Left lobe of liver (tissue), 2 donors: ENCODE measurements at places on chromosomes 7 and 10. TPM values are rescaled to one million over a fixed set of nuclear protein-coding genes. Genes with fewer than 3 reads are reported as not detected.
A peak's percentile ranks its signal among the peaks of the same experiment; 100 is the strongest.

DNA sequence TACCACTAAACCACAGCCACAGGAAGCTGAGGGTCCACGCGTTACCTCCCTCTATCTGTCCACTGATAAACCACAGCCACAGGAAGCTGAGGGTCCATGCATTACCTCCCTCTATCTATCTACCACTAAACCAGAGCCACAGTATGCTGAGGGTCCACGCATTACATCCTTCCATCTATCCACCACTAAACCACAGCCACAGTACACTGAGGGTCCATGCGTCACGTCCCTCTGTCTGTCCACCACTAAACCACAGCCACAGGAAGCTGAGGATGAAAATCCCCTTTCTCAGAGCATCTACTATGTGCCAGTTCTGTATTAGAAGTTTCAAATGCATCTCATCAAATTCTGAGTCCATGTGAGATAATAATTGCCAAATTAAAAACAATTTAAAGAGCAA is 589.3 kb downstream of the DNAJB6 start:
- no peak for DNase-seq

- no peak for DNase-seq
Observed at GRCh38 chr7:81846398-81846797, 76.6 kb upstream of the HGF start.

- no peak for DNase-seq
Observed at GRCh38 chr10:23364378-23364777, 19.8 kb upstream of the C10orf67 start.

GRCh38 chr7:33395340-33395739 is 266.0 kb downstream of the BBS9 start:
- DNase-seq = no peak

GRCh38 chr7:128117691-128118090 is 86.5 kb upstream of the LRRC4 start:
- peak; percentile 27 for DNase-seq

GRCh38 chr7:117279931-117280557 is 42.8 kb downstream of the WNT2 start:
- peak; percentile 50 for DNase-seq

GRCh38 chr10:120770496-120770895 is 80.7 kb upstream of the WDR11 start:
- no peak for DNase-seq

- no peak for DNase-seq
Observed at GRCh38 chr7:28061824-28062196, 118.8 kb downstream of the JAZF1 start.

- no peak for DNase-seq
Observed at GRCh38 chr10:34624323-34625153, 190.6 kb downstream of the PARD3 start.

GRCh38 chr7:28371846-28372245 is 40.5 kb upstream of the CREB5 start:
- no peak for DNase-seq

DNA sequence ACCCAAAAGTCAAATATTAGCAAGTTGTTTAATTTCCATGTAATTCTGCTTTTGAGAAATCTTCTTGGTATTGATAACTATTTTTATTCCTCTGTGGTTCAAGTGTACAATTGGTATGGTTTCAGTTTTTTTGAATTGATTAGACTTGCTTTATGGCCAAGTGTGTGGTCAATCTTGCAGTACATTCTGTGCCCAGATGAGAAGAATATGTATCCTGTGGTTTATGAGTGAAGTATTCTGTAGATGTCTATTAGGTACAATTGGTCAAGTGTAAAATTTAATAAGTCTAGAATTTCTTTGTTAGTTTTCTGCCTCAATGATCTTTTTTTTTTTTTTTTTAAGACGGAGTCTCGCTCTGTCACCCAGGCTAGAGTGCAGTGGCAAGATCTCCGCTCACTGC is 36.6 kb upstream of the C7orf33 start:
- DNase-seq = no peak

GRCh38 chr7:82699773-82700186 is 256.2 kb upstream of the CACNA2D1 start:
- DNase-seq = no peak

GRCh38 chr7:31249671-31250070 is 90.9 kb downstream of the NEUROD6 start:
- DNase-seq = no peak

DNA sequence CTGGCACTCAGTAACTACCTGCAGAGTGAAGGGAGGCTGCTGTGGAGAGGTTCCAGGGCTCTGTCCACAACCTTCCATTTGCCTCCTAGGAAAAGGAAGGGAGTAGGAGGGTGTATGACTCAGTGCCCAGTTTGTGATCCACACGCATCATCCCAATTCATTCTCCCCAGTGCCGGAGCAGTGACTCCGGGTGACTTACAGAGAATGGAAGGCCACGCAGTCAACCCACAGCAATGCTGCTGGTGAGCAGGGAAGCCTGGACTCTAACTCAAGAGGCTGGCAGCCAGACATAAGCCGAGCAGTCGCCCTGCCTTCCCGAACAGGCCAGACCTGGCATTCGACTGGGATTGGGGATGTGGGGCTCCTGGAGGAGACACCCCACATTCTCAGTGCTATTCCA is 139.9 kb downstream of the SH3PXD2A start:
- no peak for DNase-seq

VWDE gene
- 0.38 TPM for total RNA-seq

SLIT1 gene
- 0.08 TPM for total RNA-seq

LRWD1 gene
- 16.4 TPM for total RNA-seq

AZGP1 gene
- 2,337 TPM for total RNA-seq

GRID2IP gene
- total RNA-seq = not detected

KLLN gene
- 0.68 TPM for total RNA-seq
